ENCODE measurements at places on chromosomes 6 and 20.

GRCh38 chr6:13492357-13492756, 5.0 kb upstream of the GFOD1 start:
- no peak for DNase-seq

DNA sequence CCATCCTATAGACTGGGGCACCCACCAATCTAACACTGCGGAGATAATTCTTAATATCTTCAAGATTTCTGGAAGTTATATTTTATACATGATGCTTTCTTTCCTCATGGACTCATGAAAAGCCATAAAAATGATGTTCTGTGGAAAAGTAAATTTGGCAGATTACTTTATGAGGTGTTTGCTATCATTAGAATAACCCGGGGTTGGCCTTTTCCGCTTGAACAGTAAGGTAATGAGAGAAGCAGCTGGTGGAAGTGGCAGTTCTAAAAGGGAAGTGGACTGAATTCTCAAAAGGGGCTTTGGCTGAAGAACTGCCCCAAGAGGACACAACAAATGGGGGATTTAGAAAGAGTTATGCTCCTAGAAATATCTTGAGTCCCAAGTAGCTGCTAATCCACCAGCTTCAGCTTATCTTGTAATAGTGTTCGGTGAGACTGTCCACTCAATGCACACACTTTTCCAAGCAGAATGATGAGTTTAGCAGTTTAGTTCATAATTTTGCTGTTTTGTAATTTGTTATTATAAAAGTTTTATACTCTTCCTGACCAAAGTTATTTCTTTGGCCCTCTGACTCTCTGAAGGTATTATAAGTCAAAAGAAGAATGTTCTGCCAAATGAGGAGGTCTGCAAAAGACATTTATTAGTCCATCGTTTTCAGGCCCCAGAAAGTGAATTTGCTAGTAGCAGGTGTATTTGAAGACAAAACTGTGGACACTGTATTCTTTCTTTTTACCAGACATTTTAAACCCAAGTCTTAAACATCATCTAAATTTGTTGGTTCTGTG, 2.9 kb downstream of the ISM1 start:
- DNase-seq: no peak

DNA sequence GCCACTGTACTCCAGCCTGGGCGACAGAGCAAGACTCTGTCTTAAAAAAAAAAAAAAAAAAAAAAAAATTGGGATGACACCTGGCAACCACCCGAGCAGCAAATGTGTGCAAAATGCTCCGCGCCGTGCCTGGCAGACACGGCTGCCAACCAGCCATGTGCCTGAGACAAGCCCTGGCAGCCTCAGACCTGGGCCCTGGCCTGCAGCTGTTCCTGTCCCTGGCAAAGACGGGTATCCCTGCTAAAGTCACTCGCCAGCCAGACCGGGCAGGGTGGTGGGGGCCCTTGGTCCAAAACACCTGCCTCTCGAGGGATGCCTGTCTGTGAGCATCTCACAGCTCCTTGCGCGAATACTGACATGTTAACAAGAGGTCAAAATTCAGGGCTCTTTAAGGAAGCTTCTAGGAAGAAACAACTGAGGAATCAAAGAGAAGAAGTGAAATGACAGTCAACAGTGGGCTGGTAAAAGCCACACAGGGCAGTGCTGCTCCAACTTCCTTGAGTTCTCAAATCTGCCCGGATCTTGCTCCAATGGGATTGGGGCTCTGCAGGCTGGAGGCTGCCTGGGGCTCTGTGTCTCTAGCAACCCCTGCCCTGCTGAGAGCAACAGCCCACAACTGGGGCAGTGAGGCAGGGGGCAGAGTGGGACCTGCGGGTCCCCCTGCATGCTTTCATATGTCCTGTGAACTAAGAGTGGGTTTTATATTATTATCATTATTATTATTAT, 53.4 kb downstream of the SYTL3 start:
- no peak for DNase-seq

- DNase-seq: no peak
Measured at GRCh38 chr6:8361259-8361658, 74.1 kb downstream of the SLC35B3 start.

DNA sequence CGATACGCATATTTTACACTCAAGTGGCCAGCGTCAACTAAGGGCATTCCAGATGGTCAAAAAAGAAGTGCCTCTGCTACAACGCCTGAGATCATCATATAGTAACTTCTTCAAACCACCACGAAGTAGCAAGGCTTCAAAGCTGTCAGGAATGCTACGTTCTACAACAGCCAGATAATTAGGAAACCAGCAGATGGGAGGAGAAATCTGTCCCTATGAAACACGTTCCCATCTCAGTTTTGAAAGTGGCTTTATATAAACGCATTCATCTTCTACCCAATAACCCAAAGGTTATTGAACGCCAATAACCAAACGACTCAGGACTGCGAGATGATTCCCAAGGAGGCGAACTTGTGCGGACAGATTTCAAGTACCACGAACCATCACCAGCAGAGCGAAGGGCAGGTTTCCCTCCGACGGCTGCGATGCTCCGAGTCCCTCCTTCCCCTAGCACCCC, 1.2 kb downstream of the ABHD12 start:
- DNase-seq: no peak

- DNase-seq: no peak
Measured at GRCh38 chr20:2509794-2510193, 1.1 kb upstream of the ZNF343 start.

DNA sequence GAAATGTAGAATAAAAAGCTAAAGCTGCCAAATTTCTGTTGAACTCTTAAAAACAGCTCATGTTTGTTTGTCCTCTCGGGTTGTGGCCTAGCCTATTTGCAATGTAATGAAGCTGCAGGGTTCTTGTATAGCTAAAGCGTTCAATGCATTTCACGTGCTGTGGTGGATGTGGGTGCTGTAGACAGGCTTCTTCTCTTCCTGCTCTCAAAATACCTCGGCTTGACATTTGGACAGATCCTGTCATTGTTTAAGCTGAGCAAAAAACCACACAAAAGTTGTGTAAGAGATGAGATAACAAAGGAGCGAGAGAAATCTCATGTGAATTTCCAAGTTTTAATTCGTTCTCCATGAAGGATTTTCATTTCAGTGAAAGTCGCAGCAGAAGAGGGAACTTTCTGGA, 196.3 kb upstream of the UST start:
- DNase-seq: no peak

DNA sequence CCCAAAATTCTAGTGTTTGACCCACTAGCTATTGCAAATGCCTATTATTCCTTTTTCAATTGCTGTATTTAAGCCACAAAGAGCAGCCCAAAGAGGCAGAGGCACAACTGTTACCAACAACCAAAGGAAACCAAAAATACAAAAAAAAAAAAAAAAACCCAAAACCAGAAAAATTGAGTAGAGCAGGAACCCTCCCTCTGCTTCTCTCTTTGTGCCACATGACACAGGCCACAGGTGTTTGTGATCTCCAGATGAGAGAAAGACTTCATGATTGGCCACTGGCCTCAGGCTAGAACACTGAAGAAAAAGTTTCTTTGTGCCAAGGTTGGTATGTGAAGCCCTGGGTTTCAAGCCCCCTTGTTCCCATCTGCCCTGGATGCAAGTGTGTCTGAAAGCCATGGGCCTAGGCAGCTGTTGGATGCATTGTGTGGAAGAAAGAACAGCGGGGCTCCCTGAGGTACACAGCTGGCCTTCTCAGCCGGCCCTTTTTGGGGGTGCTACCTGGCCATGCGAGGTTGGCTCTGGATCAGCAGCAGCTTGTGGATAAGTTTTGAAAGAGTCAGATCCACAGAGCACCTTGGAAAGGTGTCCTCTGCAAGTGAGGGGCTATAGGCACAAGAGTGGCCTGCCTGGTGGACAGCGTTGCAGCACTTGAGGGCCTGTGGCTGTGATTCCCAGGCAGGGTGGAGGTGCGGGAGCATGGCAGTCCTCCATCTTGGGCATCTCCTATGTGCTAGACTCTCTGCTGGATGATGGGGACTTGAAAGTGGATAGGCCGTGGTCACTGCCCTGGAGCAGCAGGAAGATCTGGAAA, 204.5 kb downstream of the ZDHHC14 start:
- no peak for DNase-seq

GRCh38 chr6:157161912-157162311, 161.4 kb downstream of the TMEM242 start:
- DNase-seq: no peak

DNA sequence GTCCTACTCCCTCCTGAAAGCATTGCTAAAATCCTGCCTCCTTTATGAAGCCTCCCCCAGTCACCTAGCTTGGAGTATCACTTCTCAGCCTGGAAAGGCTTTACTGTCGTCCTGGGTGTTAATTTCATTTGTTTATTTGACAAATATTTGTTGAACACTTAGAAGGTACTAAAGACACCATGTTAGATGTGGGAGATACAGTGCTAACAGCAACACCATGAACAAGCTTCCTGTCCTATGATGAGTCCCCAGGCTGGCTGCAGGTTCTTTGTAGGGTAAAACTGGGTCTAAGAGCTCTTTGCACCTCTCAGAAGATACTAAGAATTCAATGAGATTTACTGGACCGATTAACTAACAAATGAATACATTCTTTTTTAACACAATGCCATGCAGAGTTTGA, 109.2 kb upstream of the TMEM170B start:
- no peak for DNase-seq

GRCh38 chr20:1685304-1686052, 27.9 kb upstream of the SIRPG start:
- DNase-seq: no peak

- peak; percentile 72 for DNase-seq
Measured at GRCh38 chr6:33199687-33200218, 712 bp downstream of the RXRB start.

DNA sequence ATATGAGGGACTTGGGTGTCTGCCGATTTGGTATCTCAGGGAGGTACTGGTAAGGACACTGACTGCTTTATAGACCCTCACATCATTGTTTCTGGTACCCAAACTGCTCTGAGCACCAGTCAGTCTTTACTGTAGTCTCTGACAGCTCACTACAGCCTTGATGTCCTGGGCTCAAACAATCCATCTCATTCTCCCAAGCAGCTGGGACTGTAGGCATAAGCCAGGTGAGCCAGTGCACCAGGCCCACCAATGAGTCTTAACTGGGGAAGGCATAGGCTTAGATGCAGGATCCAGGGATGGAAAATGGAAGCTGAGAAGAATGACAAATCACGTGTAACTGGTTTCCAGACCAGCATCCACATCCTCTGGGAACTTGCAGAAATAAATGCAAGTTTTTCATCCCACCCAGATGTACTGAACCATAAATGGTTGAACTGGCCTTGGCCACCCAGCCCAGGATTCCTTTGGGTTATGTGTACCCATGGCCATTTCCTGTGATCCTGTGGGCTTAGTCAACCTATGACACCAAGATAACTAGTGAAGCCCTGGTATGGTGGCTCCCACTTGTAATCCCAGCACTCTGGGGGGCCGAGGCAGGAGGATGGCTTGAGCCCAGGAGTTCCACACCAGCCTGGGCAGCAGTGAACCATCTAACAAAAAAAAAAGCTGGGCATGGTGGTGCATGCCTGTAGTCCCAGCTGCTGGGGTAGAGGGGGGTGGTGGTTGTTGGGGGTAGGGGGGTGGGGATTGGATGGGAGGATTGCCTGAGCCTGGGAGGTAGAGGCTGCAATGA, 5.8 kb downstream of the TUBB start:
- DNase-seq: no peak

DNA sequence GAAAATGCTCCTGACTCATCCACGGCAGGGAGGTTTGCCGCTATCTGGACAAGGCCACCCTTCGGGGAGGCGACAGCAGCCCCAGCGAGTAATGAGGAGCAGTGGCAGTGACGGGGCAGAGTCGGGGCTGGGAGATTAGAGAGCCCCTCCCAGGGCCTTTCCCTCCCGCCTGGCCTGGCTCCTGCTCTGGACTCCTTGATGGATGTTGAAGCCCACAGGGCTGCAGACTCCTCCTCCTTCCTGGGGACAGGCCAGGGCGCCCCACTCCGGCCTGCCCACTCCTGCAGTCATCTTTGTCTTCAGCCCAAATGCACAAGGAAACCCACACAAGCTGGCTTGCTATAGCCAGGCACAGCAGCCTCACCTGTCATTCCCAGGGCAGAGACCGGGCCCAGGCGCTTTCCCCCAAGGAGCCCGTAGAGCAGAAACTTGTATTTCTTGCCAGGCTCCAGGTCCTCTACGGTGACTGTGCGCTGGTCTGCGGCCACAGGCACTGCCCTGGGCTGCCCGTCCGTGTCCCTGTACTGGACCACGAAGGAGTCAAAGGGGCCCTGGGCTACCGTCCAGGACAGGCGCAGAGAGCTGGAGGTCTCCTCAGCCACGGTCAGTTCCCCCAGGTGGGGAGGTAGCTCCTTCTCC, 7.7 kb downstream of the CYP21A2 start:
- DNase-seq: no peak

DNA sequence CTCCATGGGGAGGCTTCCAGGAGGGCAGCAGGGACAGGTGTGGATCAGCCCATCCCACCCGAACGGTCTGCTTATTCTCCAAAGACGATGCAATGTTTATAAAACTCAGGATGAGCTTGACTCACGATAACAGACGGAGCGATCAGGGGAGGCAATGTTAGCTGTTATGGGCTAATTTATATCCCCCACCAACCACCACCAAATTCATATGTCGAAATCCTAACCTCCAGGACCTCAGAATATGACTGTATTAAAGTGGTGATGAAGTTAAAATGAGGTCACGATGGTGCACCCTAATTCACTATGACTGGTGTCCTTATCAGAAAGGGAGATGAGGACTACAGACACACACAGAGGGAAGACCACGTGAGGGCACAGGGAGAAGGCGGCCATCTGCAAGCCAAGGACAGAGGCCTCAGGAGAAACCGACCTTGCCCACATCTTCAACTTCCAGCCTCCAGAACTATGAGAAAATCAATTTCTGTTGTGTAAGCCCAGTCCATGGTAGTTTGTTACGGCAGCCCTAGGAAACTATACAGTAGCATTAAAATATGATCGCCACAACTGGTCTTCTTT, 7.0 kb downstream of the ADTRP start:
- no peak for DNase-seq

DNA sequence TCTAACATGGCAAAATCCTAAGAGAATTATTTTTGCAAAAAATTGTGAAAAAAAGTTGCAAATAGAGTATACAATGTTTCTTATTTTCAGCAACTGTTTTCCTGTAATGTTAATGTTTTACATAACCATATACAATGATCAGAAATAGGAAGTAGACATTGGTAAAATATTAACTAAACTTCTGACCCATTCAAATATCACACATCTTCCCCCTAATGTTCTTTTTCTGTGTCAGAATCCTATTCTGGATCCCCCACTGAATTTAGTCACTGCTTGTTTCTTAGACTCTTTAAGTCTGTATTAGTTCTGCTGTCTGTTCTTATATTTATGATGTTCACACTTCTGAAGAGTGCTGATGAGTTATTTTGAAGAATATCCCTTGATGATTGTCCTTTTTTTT, 62.0 kb downstream of the HFE start:
- no peak for DNase-seq

- no peak for DNase-seq
Measured at GRCh38 chr6:29976253-29976587, 33.9 kb downstream of the HLA-A start.

DNA sequence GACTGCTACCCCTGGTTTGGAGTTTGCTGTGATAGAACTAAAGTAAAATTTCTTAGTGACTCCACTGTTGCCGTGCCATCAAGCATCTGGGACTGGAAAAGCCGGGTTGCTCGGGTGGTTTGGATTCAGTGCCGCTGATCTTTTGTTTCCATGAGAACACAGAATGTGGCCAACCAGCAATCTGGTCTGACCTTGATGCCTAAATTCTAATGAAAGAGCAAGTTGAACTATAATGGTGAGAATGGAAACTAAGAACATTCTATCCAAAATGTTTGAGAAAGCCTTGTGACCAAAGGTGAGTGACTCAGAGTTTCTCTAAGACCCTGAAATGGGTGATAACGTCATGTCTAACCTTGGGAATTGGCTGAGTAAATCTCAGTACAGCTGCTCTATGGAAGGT, 9.9 kb upstream of the PI16 start:
- no peak for DNase-seq

GRCh38 chr20:35055445-35056276, 36.9 kb downstream of the TRPC4AP start:
- DNase-seq: no peak

Data from CD4-positive, alpha-beta T cell treated with Interleukin-1 beta for 1 hour (primary cell).